Activated effector memory CD4-positive, alpha-beta T cell treated with anti-CD3 and anti-CD28 coated beads, Interleukin-2, amount 50 U/mL, for 16 hours (primary cell): ENCODE measurements at places on chromosomes 3 and 15.

- no peak for DNase-seq
Observed at GRCh38 chr3:18098960-18099587, 326.1 kb downstream of the SATB1 start.

DNA sequence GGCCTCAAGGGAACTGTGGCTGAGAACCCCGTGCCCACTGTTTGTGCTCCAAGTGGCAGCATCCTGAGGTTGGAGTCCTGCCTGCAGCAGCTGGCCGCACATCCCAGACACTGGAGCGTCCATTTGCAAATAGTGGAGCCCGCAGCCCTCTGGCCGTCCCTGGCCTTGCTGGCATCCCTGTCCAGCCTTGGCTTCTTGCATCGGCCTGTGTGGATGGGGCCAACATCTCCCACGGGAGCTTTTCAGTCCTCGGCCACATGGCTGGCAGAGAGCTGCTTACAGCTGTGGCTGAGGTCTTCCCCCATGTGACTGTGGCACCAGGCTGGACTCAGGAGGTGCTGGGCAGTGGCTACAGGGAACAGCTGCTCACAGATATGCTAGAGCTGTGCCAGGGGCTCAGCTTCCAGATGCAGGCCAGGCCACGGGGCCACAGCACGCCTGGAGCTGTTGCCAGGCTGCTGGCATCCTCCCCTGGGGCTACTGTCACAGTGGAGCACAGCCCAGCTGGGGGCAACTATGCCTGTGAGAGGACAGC lies 71.2 kb downstream of the FAM43A start:
- no peak for DNase-seq

- no peak for DNase-seq
Observed at GRCh38 chr3:21752749-21753347, 1.8 kb upstream of the ZNF385D start.

DNA sequence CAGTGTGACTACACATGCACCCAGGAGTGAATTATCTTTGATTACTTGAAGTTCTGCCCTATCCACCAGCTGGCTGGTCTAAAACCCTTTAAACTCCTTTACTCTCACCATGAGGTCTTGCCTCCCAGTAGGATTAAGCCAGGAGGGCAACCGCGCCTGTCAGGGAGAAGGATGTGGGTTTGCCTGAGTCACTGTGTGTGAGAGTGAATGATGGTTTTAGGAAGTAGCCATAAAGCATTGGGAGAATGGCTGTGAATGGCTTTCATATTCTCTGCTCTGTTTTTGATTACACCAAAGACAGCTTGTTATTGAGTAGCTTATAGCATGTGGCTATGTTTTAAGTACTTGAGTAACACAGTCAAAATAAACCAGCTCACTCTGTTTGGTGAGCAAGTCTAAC lies 637.7 kb upstream of the TBL1XR1 start:
- no peak for DNase-seq

DNA sequence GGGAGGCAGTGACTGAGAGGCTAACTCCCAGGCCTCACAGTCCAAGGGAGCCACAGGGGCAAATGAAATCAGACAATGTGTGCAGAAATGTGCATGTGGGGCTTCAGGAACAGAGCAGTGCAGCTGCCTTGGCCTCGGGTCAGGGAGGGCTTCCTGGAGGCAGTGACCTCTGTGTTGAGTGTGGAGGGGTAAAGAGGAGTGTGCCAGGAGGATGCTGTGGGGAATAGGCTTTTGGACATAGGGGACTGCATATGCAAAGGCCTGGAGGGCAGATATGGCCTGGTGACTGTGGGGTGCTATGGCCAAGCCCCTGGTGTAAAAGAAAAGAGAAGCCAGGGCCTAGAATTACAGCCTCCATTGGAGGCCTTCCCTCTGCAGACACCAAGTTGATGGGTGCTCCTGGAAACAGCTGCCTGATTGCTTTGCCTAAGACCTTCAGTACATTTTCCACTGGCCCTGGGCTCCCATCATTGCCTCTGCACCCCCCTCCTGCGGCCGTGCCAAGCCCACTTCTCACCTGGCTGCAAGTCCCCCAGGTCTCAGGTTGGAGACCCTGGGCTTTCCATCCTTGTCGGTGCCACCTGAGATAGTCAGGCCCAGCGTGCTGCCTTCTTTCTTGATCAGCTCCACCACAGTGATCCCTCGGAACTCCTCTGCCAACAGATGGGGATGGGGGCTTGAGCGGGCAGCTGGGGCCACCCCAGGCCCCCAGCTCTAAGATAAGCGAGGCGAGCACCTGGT lies 15.1 kb downstream of the GRIP2 start:
- DNase-seq = peak; percentile 43

GRCh38 chr3:134597390-134597970 lies 53.3 kb downstream of the KY start:
- no peak for DNase-seq

GRCh38 chr15:28946803-28947202 lies 61.0 kb downstream of the APBA2 start:
- DNase-seq = peak; percentile 22

DNA sequence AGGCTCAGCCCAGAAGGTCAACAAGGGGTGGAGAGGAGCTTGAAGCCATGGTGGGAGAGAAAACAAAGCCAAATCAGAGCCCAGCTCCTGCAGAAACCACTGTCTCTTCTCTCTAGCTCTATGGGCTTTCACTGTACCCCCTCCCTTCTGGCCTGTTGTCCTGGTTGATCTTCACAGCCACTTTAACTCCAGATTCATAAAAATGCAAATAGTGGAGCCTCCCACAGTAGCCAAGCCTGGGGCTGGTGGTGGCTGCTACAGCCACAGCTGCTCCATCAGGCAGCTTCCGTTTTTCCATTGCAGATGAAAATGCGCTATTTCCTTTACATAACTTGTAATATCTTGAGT lies 20.7 kb upstream of the CAV3 start:
- no peak for DNase-seq

DNA sequence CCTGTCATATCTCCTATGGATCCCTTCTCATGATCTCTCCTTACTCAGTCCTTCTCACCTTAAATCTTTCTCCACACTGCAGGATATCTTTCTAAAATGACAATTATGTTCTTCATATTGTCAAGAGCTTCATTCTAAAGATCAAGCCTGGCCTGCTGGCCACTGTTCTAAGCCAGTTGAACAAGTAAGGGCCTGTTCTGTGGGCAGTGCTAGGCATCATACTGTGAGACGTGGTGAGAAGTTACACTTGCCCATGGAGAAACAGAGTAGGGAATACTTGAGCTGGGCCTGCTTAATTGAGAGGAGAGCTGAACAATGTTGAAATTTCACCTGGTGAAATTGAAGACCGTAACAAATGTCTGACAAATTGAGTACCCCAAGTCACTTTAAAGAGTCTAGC lies 184.1 kb upstream of the RASGRP1 start:
- no peak for DNase-seq

DNA sequence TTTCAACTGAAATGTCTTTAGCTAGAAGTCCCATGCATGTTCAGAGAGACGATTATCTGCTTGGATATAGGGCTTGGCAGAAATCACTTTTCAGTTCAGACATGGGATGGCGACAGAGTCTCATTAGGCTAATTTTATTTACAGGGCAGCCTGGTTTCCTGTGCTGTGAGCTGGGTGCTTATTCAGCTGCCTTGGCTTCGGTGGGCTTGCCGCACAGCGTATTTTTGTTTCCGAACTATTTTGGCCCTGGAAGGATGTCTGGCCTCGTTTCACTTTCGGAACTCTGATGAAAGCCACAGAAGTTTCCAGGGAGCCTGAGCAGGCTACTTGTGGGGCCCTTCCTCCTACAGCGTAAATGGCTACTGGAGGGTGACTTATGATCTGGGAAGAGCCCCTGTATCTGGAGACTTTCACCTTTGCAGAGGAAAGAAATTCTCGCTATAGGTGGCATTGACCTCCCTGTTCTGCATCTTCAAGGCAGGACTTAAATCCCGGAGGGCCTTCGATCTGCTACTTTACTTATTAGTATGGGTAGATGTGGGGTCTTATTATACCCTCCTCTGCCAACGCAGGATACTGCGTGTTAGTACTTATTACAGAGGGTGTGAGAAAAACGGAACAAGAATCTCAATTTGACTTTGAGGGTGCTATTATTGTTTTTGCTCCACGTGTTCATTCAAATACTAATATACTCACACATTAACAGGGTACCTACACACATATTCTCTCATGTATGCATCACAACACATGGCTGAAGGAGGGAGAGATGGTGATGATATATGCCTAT lies 364.0 kb upstream of the RBMS3 start:
- no peak for DNase-seq

- DNase-seq = no peak
Observed at GRCh38 chr15:66815318-66815717, 113.3 kb downstream of the SMAD6 start.

GRCh38 chr3:105365391-105366325 lies 1.1 kb upstream of the ALCAM start:
- no peak for DNase-seq

- no peak for DNase-seq
Observed at GRCh38 chr3:36827133-36827532, 62.8 kb upstream of the DCLK3 start.

- DNase-seq = no peak
Observed at GRCh38 chr15:38257676-38258075, 5.0 kb downstream of the SPRED1 start.

DNA sequence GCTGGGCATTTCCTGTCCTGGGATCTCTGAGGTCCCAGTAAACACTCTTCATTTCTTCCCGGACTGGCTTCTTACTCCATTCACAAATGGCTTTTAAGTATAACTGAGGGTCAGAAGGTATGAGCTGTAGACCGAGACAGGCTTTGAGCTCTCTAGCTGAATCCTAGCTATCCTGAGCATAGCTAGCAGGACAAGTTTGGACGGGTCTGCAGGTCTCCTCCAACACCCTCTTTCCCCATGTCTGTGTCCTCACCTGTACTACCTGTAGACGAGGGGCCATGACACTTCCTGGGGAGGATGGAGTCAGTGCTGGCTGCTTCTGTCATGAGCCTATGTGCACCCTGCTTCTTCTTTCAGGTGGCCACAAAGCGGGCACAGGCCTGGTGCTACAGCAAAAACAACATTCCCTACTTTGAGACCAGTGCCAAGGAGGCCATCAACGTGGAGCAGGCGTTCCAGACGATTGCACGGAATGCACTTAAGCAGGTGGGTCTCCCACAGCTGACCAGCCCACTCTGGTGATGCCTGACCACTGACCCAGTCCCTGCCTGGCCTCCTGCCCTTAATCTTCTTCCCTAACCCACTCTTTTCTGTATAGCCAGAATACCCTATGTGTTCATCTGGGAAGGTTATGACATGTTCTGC lies 72.1 kb upstream of the ACAD9 start:
- no peak for DNase-seq

DNA sequence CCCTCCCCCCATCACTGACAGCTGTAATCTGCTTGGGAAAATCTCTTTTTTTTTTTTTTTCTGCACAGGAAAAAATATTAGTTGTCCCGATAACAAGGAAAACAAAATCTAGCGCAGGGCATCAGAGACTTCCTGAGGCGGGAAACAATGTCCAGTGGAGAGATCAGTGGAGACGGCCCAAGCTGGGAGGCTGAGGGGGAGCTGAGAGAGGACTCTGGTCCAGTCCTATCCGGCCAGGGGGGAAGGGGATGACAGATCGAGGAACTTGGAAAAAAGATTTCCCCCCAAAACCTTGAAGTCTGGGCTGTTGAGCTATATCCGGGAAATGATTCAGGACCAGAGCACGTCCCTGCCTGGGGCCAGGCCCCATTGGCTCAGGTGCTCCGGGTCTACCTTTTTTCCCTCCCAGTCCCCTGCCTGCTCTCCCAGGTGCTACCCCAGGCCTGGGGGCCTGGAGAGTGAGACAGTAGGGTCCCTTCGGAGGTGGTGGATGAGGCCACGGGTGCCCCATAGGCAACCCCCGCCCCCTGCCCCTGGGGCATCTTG lies 14.0 kb upstream of the DLL4 start:
- no peak for DNase-seq

GRCh38 chr3:20039765-20040547 lies at the start of gene KAT2B:
KAT2B (plus strand) TSS chr3:20040446; CDS start chr3:20040478, 32 bp downstream.
- peak; percentile 94 for DNase-seq

GRCh38 chr3:39208463-39209055 lies 16.2 kb upstream of the XIRP1 start:
- DNase-seq = peak; percentile 70

DNA sequence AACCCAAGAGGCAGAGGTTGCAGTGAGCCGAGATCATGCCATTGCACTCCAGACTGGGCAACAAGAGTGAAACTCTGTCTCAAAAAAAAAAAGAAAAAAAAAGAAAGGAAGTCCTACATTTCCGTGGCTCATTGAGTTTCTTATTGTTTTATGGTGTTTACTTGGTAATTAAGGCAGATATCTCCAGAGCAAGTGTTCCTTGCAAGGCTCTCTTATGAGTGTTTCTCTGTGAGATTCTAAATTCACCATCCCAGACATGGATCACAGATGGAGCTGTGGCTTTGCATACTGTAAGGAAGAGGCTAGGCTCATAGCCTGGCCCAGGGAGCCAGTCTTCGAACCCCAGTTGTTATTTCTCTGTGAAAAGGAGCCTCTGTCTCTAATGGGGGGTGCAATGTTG lies 53.0 kb downstream of the IQGAP1 start:
- DNase-seq = no peak

- DNase-seq = no peak
Observed at GRCh38 chr3:81713031-81713430, 48.4 kb downstream of the GBE1 start.

DNA sequence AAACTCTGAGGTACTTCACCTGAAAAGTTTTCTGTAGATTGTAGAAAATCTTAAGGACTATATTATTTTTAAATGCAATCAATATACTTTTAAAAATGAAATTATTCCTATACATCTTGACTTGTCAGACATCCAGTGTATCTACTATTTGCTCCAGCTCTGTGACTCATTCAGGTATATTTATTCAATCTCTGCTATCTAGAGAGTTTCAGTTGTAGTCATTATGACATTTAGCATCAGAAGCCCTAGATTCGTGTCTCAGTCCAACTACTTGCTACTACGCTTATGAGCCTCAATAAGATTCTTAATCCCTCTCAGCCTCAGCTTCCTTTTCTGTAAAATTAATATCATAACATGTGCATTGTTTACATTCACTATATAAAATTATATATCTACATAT lies 22.3 kb upstream of the EIF1B start:
- no peak for DNase-seq
